ENCODE measurements at places on chromosomes 12 and 14. TPM values are rescaled to one million over a fixed set of nuclear protein-coding genes. Genes with fewer than 3 reads are reported as not detected.

DNA sequence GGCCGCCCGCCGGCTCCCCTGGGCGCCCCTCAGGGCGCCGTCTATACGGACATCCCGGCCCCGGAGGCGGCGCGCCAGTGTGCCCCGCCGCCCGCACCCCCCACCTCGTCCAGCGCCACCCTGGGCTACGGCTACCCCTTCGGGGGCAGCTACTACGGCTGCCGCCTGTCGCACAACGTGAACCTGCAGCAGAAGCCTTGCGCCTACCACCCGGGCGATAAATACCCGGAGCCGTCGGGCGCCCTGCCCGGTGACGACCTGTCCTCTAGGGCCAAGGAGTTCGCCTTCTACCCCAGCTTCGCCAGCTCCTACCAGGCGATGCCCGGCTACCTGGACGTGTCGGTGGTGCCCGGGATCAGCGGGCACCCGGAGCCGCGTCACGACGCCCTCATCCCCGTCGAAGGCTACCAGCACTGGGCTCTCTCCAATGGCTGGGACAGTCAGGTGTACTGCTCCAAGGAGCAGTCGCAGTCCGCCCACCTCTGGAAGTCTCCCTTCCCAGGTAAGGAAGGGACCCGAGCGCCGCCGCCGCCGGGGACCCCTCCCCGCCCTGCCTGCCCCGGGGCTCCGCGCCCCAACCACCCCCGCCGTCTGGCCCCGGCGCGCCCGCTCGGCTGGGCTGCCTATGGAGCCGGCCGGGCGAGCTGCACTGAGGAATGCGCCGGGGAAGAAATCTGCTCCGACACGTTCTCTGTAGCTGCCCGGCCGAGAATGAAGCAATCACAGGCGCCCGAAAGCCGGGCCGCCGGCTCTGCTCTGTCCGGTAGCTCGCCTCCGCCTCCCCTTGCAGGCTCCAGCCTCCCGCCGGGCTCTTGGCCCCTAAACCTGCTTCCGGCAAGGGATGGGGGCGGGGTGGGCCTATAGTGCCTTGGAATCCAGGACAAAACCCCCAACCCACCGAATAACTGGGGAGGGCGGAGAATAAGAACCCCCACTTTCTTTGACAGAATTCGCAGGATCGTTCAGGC lies 794 bp downstream of the HOXC13 start:
- DNase-seq: no peak

DNA sequence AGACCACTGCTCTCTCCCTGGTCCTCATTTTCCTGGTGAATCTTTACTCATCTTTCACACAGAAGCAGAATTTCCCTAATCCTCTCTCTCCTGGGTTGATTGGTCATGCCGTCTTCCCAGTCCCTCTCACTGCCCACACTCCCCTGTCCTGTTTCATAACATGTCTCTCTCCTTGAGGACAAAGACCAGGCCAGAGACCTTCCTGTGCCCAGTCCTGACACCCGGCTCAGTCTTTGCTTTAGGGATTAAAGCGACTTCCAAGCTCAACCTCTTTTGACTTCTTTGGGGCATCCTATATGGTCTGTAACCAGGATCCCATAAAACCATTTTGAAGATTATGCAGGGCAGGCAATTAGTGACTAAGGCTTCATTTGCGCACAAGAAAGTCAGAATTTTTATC lies 105.5 kb downstream of the BCL11B start:
- no peak for DNase-seq

- DNase-seq: peak; percentile 34
These were observed 82.1 kb downstream of the B4GALNT3 start for GRCh38 chr12:541676-542324.

DNA sequence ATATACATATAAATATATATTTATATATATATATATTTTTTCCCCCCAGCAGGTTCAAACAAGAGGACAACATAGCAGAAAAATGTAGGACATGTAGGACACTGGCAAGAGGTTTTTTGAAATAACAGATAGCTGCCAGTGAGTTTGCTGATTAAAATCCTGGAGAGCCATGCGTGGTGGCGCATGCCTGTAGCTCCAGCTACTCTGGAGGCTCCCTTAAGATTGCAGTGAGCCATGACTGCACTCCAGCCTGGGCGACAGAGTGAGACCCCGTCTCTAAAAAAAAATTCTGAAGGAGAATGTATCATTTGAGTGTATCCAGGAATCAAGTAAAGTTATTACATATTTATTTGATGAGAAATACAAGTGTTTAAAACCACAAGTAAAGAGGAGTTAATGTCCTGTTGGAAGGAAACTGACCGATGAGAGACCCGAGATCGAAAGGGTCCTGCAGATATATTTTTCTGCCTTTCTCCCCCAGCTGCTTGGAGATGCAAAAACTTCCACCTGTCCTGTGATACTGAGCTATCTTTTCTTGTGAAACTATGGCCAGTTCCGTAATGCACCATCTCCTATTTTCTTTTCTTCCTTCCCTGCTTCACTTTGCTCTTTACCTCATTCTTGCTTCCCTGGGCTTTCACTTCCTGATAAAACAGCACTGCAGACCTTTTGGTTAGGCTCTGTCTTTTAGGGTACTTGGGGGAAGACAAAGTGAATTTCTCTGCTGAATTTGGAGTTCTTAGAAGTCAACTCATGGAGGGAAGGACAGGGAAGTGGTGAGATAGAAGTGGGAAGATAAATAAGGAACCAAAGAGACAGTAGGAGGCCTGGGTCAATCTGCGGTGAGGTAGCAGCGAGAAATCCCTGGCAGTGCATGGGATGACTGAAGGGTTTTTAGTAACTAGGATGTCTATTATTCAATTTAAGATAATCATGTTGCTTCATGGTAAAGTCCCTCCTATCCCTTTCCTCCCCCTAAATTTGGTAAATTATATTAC lies 41.2 kb upstream of the SLC2A13 start:
- no peak for DNase-seq

- no peak for DNase-seq
These were observed 55.4 kb downstream of the FOXG1 start for GRCh38 chr14:28821993-28822392.

GRCh38 chr12:95701275-95701674 lies 89.3 kb downstream of the NTN4 start:
- DNase-seq: no peak

DNA sequence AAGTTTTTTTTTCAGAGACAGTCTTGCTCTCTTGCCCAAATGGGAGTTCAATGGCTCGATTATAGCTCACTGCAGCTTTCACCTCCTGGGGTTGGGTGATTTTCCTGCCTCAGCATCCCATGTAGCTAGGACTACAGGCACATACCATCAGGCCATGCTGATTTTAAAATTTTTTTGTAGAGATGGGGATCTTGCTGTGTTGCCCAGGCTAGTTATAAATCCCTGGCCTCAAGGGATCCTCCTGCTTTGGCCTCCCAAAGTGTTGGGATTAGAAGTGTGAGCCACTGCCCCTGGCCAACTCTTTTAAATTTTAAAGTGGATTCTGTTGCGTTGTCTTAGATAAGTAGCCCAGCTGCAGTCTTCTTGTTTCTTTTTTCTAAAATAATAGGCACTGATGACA lies 115.8 kb downstream of the RAD51B start:
- no peak for DNase-seq

DNA sequence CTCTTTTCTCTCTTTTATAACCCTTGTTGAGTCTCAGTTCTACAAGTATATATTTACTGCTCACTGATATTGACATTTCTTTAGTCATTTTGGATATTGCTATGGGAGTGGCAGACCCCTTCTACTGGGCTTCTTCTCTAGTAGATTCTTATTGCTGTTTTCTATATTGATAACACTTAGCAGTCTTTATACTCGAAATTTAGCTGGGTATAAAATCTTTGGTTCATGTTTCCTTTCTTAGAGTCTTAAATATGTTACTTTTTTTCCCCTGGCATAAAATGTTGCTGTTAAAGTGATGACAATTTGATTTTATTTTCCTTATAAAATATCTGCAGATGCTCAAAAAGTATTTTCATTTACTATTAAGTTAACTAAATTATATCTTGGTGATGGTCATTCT lies 32.6 kb downstream of the VRK1 start:
- no peak for DNase-seq

DNA sequence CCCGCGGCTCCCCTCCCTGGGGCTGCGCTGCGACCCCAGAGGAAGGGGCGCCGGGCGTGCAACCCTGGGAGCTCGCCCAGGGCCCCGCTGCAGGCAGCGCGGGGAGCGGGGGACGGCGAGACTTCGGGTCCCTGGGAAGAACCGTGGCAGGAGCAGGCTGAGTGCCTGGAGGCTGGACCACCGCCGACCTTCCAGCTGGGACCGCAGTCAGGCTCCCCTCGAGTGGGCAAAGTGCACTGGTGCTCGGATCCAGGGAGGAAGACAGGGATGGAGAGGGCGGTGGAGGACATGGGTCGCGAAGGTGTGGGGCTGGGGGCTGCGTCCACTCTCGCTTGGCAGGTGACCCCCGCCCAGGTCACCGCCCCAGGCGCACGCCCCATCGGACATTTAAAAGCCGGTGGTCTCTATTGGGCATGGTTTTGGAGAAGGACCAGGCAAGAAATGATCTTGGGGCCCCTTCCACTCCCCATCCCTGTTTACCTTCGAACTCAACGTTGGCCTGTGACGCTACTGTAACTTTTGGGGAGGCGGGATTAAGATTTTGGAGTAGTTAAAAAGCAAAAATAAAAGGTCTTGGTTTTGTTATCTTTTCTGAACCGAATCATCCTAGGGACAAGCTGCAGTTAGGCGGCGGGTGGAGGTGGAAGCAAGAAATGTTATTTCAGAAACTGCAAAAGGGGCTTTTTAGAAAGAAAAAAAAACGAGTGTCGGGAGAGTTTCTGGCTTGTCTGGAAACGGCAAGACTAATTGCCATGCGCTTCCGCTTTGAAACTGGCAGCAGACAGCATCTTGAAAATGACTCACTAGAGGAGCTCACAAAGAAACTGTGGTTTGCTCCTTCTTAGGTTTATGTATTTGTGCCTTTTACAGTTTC lies 1.0 kb downstream of the ELK3 start:
- DNase-seq: peak; percentile 58

- DNase-seq: no peak
These were observed 122.5 kb upstream of the COCH start for GRCh38 chr14:30751646-30752416.

GRCh38 chr14:61350427-61351270 lies 29.3 kb downstream of the PRKCH start:
- DNase-seq: no peak

The CATSPERB gene
- 3.5 TPM for total RNA-seq

The LPAR5 gene
- 30.5 TPM for total RNA-seq

The PGF gene
- total RNA-seq: 0.96 TPM

The NTN4 gene
- 34.7 TPM for total RNA-seq

The TAS2R10 gene
- 0.39 TPM for total RNA-seq
